SK-N-SH treated with all-trans-retinoic acid at 6 μM for 48 hours (cell line): ENCODE measurements at places on chromosomes 7 and 10.
A peak's percentile ranks its signal among the peaks of the same experiment; 100 is the strongest.

- ATAC-seq = peak; percentile 8; the same call in 1 of the 3 replicates
These were observed 29.3 kb downstream of the RBM48 start for GRCh38 chr7:92557808-92558362.

GRCh38 chr7:139072796-139073195 is 36.7 kb downstream of the ZC3HAV1 start:
- ATAC-seq = no peak

- ATAC-seq = no peak
These were observed 146.2 kb downstream of the KIAA1217 start for GRCh38 chr10:24355056-24355688.

- peak; percentile 44; the same call in 1 of the 3 replicates for ATAC-seq
These were observed 49.9 kb upstream of the CD36 start for GRCh38 chr7:80588591-80588990.

DNA sequence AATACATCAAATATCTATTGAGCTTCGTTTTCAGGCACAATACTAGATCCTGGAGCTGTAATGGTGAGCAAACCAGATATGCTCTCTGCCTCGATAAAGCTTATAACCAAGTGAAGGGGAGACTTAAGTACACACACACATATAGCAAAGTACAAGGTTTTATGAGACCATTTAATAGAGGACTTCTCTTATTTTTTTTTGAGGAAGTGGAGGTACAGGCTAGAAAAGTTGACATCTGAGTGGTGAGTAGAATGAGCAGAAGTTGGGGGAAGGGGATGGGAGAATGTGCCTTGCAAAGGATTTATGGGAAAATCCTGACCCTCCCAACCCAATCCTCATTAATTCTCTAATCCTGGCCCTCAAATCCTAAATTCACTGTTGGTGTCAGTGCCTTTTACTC is 7.7 kb downstream of the CCDC136 start:
- no peak for ATAC-seq

- peak; percentile 65 for ATAC-seq
These were observed 59.6 kb downstream of the BRI3 start for GRCh38 chr7:98341106-98341505.

DNA sequence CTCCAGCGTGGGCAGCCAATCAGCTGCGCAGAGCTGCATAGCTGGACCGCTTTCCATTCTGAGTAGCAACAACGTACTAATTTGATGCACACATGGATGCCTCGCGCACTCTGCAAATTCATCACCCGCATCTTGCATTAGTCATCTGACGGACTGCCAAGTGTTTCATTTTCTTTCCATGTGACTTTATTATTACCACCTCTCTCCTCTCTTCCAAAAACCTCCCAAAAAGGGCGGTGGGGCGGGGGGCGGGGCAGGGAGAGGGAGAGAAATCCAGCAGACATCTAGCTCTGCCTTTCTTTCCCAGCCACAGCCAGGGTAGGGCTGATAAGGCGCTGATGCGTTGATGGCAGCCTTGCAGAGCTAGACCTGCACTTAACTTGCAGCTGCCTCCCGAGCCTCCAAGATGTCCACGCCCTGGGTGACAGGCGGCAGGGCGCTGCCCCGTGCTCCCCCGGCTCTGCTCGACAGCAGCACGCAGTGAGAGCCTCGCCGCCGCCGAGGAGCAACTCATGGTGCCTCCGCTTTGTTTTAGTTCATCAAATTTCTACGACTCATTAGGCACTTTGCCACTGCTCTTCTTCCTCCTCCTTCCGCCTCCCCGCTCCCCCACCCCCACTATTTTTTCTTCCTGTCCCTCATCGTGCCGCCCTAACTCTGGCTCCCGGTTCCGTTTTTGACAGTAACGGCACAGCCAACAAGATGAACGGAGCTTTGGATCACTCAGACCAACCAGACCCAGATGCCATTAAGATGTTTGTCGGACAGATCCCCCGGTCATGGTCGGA is 147.3 kb downstream of the CELF2 start:
- peak; percentile 18; the same call in 1 of the 3 replicates for ATAC-seq

GRCh38 chr7:51138123-51139085 is 178.2 kb downstream of the COBL start:
- no peak for ATAC-seq

DNA sequence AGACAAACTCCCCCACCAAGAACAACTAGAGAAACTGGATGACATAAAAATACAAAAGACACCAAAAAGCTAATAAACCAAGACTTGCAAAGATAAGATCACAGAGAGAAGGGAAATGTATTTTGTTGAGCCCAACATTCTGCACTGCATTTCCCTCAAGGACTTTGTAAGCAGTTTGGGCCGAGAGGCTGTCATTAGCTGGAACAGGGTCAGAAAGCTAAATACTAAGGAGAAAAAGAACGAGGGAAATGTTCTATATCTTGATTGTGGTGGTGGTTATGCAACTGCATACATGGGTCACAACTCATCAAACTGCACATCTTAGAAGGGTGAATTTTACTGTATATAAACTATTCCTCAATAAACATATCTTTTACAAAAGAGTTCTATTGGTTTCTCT is 315.0 kb downstream of the IPMK start:
- no peak for ATAC-seq

DNA sequence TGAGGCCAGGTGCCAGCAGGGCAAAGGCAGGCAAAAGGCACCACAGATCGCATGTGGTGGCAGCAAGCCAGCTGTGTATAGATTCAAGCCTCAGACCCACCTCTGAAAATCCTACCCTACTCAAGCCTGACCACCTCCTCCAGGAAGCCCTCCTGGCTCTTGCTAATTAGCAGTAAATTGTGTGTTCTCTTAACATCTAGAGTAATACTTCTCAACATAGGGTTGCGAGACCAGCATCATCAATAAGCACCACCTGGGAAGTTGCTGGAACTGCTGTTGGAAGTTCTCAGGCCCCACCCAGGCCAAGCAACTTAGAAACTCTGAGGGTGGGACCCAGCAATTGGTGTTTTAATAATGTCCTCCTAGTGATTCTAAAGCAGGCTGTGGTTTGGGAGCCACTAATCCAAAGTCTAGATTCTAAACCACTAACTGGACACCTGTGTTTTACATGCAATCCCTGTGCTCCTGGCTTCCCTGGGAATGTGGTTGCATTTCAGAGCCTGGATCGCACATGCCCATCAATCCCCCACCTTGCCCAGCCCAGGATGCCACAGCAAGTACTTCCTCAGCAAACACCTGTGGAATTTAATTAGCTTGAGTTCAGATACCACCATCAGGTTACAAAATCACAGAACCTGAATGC is 46.2 kb downstream of the KCNMA1 start:
- no peak for ATAC-seq

DNA sequence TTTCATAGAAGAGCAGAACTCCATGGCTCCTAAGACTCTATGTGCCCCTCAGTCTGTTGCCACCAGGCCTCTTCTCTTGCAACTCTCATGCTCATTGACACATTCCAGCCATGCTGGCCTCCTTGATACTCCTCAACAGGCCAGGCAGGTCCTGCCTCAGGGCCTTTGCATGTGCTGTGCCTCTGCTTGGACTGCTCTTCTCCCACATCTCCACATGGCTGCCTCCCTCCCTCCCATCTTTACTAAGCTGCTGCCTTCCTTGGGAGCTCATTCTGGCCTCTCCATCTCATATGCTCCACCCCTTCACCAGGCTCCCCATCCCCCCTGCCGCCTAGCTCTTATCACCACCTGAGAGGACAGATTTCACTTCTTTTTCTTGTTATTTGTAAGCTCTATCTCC is 103.8 kb upstream of the GPR26 start:
- ATAC-seq = no peak

GRCh38 chr7:142454862-142455261 is 197.0 kb upstream of the PRSS58 start:
- no peak for ATAC-seq

GRCh38 chr10:83543691-83544462 is 595.4 kb upstream of the GHITM start:
- ATAC-seq = no peak

GRCh38 chr10:34835908-34836508 is 20.9 kb upstream of the PARD3 start:
- no peak for ATAC-seq

DNA sequence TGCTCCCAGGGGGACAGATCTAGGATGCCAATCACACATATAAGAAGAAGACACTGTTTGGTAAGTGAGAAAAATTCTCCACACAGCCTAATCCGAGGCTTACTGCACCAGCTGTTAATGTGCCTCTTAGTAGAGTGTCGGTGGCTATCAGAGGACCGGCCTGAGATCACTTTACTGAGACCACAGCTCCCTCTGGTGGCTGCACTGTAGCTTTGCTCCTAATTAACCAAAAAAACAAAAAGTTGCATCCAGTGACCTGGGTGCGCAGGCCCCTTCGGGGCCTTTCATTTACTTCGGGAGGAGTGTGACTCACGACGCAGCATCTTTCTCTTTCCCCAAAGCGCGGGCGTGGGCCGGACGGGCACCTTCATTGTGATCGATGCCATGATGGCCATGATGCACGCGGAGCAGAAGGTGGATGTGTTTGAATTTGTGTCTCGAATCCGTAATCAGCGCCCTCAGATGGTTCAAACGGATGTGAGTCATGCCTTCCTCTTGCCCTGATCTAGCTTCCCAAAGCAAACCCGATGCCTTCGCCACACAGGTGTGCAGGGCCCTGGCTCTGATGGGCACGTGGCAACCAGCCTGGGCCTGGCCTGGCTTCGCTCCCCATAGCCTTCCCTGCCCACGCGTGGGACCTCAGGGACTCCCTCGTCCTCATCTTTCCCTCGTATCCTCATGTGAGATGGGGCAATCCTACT is 56.7 kb downstream of the MKI67 start:
- ATAC-seq = peak; percentile 90
